ENCODE measurements at places on chromosomes 5 and 9.
A peak's percentile ranks its signal among the peaks of the same experiment; 100 is the strongest.

GRCh38 chr5:148011398-148012137, 52.2 kb upstream of the SPINK5 start:
- peak; percentile 5 for DNase-seq

DNA sequence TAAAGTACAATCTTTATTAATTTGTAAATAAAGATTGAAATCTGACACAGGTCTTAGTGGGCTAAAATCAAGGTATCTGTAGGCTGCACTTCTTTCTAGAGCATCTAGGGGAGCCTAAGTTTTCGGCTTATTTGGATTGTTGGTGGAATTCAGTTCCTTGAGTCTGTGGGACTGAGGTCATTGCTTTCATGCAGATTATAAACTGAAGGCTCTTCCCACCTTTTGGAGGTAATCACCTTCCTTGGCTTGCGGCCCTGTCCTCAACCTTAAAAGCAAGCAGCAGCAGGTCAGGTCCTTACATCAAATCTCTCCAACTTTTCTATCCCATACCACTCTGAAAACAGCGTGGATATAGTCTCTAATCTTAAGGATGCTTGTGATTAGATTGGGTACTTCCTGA, 25.9 kb downstream of the MAT2B start:
- no peak for DNase-seq

DNA sequence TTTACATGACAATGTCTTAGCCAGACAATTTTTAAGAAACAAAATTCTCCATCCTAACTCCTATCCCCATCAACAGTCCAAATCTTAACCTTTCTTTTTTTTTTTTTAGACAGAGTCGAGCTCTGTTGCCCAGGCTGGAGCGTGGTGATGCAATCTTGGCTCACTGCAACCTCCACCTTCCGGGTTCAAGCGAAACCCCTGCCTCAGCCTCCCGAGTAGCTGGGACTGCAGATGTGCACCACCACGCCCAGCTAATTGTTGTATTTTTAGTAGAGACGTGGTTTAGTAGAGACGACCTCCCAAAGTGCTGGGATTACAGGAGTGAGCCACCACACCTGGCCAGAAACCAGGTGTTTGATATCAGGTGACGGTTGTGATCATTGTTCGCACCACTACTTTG, 10.2 kb downstream of the ABL1 start:
- no peak for DNase-seq

- no peak for DNase-seq
These were observed 181.7 kb downstream of the ADGRV1 start for GRCh38 chr5:90740244-90740799.

GRCh38 chr5:38720554-38721361, 125.1 kb upstream of the OSMR start:
- peak; percentile 17 for DNase-seq

DNA sequence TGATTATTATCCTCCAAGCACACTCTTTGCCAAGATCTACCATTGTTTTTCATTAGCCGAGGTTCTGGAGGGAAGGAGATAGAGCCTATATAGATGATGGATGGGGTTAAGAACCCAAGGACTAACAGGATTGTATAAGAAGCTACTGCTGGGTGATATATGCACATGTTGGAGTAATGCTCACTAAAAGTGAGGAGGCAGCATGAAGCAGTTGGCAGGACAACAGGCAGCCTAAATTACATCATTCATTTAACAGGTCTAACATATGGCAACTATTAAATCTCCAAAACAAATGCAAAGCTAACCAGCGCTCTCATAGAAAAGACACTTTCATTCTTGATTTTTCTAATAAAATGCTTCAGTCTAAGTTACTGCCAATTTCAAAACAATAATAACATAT, 293.2 kb downstream of the EPB41L4A start:
- no peak for DNase-seq

GRCh38 chr9:131992906-131993657, 86.6 kb downstream of the MED27 start:
- DNase-seq, result no peak

- no peak for DNase-seq
These were observed 149.6 kb downstream of the TTC39B start for GRCh38 chr9:15157381-15157780.

DNA sequence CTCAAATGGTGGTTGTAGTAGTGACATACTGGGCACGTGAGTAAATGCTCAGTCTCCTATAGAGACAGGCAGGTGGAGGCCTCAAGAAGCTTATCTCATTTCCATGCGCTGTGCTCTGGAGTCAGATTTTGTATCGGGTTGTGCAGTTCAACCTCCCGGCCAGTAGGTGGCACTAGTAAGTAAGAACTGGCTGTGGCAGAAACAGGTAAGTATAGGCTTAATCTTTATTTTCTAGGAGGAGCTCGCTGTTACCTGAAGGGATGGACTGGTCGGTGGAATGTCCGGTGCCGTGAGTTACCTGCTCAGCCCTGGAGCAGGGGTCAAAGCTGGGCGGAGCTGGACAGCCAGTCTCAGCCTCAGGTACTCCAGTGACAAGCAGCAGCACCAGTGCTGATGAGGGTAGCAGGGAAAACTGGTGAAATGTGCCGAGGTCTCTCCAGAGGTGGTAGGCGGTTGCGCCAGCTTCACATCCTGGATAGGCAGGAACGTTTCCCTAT, 880.1 kb upstream of the SEMA6A start:
- DNase-seq, result peak; percentile 49

DNA sequence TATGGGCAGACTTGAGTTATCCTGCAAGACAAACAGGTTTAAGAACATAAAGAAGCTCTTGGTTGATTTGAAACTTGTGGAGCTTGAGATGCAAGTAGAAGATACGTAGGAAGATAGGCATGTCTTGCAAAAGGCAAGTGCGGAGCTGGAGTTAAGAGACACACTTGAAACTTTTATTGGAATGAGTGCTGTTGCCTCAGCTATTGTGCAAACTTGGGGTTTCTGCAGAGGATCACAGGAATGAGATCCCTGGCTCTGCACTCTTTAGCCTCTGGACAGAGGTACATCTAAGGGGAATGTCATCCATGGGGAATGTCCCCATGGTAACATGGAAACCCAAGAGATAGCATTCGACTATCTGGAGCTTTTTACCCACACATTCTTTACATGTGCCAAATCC, 121.1 kb downstream of the ADCY2 start:
- DNase-seq, result no peak

DNA sequence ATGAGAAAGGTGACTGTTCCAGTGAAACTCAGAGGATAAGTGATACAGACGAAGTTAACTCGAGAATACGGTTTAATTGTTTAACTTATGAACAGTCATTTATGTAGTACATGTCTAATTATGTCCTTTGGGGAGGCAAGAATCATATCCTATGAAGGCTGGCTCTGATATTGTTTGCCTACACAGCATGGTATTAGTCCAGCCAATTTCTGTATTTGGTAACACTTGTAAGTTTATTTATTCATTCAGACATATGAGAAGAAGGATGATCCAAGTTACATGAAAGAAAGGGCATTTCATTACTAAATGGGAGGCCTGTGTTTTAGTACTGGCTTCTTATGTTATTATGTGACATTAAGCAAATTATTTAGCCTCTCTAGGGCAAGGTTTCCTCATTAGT, 199.7 kb downstream of the NNT start:
- DNase-seq, result no peak

DNA sequence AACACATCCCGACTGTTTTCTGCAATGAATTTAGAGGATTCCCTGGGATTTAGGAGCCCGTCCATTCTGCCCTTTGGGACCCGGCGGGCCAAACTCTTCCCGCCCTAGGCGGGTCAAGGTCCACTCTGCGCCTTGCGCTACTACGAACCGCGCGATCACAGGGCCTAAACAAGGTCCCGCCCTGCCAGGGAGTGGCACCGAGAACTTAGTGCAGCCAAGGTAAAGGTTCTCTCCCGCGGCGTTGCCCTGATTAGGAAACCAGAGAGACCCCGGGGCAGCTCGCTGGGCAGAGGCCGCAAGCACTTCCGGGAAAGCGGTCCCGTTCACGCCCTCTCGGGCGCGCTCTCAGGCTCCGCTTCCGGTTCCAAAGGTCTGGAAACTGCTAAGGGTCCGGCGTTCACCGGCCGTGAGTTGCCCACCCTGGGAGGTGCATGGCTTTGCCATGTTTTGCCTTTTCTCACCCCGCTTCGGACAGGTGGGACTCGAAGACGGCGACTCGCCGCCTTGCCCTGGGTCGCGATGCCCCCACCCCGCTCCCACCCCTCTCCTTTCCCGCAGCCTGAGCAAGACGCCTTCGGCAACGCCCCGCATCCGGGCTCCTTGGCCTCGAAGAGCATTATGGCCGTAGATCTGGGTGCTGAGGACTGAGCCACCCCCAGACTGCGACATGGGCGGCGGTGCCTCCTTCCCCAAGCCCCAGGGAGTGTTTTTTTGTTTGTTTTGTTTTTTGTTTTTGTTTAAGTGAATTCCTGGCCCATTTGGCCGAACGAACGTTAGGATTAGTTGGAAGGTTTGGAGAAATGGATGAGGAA, 23.4 kb downstream of the HNRNPK start:
- peak; percentile 90 for DNase-seq

DNA sequence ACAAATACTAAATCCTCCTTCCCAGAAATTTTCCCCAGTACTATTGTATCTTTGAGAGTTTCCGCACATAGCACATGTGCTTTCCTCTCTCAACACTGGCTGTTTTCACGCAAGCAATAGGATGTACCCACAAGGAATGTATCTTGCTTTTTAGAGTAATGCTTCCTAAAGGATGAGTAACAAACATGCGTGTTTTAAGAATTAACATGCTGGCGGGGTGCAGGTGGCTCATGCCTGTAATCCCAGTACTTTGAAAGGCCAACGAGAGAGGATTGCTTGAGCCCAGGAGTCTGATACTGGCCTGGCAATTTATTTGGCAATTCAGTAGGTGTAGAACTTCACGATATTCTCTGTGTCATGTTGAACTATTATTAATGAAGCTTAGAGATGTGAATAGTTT, 4.6 kb downstream of the RUFY1 start:
- DNase-seq, result no peak

DNA sequence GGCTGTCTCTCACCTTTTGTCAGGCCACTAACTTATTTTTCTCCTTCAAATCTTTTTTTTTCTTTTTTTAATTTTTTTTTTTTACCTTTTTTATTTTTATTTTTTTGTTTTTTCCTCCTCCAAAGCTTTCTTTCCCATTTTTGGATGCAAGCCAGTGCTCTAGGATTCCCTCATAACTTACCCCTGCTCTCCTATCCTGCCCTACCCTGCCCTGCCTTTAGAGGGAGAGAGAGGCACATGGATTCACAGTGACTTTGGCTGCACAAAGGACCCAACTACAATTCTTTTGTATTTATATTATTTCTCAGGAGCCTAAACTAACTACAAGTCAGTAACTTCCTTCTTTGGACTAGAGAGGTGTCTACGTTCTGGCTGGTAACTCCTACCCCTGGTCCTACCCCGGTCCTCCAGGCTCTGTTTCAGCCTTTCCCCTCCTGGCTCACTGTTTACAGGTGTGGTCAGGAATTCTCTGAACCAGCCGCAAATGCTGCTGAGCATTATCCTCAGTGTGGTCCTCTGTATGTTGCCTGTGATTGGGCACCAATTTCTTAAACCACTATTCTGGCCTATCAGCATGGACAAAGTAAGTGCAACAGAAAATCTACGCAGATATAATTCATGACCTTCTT, 8.4 kb upstream of the RUSC2 start:
- DNase-seq, result peak; percentile 71

DNA sequence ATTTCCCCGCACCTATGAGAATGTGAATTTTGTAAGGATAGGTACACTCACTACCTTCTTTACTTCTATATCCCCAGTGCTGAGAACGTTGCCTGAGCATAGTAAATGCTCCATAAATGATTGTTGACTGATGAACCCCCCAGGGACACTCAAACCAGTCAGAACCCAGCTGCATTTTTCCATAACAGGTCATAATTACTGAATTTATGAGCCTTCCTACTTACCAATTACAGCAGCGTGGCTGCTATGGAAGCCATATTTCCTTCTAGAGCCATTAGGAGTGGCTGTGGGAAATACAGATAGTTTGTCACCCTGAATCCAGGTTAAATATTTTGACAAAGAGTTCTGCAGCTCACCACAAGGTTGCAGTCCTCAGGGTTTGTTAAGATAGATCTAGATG, 135.0 kb downstream of the TAF11L14 start:
- DNase-seq, result no peak

GRCh38 chr9:89594811-89595550, 9.8 kb upstream of the GADD45G start:
- no peak for DNase-seq

GRCh38 chr9:129284607-129285291, 106.7 kb upstream of the IER5L start:
- no peak for DNase-seq

DNA sequence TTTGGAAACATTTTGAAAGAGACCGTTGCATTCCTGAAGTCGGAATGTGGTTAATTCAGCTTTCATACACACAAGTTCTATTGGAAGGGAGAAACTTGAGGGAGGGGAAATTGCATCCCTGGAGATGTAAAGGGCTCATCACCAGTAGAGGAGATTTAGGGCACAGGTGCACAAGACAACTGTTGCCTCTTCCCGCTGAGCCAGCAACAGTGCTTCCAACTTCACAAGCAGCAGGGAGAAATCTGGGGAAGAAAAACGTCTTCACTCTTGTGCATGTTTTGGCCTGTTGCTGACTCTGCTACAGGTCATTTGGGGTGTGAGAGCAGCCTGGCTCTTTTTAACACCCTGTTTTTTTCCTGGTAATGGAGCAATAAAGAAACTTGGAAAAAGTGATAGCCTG, 277.9 kb downstream of the GAS1 start:
- DNase-seq, result no peak

- DNase-seq, result no peak
These were observed at the start of gene HRCT1 for GRCh38 chr9:35905912-35906679. TSS of gene HRCT1 (plus strand) at chr9:35906202. CDS start at chr9:35906288, 86 bp downstream.

DNA sequence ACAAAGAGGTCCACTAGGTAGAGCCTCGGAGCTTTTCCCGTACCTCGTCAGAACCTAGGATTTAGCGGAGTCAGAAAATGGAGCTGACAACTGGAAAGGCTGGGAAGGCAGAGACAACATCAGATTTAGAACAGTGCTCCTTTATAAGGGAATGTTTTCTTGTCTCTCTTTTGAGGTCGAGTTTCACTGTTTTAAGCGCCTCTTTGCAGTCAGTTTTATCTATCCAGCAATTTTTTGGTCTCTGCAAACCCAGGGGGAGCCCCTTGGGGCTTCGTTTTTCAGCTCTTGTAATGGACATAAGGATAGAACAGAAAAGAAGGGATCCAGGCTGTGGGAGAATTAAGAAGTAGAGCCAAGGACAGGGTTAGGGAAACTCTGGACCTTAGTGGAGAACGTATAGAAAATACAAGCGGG, 80.5 kb downstream of the FNBP1 start:
- DNase-seq, result peak; percentile 46

DNA sequence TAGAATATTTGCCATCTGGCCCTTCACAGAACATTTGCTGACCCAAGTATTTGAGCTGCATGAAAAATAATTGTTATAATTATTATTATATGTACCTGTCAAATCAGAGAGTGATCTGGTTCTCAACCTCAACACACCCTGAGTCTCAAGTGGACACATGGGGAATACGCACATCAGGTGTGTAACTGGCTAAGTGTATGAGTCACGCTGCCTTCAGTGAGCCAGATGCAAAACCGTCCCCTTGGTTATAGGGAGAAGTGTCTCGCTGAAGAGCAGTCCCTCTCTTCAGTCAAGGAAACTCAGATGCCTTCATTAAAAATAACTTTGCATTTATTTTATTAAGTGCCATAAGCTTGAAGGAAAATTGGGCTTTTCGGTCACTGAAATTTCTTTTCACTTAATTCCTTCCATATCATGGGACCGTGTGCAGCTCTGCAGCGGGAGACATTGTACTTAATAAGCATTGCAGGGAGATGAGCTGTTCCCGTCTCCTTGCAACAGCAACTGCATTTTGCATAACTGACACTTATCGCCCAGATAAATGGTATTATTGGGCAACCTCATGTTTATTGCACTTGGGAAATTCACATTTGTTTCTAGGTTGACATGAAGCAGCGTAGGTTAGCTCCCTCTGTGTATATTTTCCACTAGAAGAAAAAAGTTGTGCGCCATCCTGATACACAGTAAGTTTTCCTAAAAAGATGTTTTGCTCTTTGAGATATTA, 512.3 kb upstream of the DAP start:
- DNase-seq, result no peak
